Stimulated activated CD8-positive, alpha-beta memory T cell treated with anti-CD3 and anti-CD28 coated beads, Interleukin-4, amount 100 ng/mL, for 48 hours (primary cell): ENCODE measurements at places on chromosomes 4 and X.

- no peak for DNase-seq
Observed at GRCh38 chrX:117196481-117196880, 733.7 kb upstream of the CT83 start.

GRCh38 chrX:4925911-4926310 lies 1212.5 kb upstream of the PRKX start:
- DNase-seq, result no peak

GRCh38 chr4:145609481-145610427 lies 9.4 kb upstream of the MMAA start:
- peak; percentile 83 for DNase-seq

DNA sequence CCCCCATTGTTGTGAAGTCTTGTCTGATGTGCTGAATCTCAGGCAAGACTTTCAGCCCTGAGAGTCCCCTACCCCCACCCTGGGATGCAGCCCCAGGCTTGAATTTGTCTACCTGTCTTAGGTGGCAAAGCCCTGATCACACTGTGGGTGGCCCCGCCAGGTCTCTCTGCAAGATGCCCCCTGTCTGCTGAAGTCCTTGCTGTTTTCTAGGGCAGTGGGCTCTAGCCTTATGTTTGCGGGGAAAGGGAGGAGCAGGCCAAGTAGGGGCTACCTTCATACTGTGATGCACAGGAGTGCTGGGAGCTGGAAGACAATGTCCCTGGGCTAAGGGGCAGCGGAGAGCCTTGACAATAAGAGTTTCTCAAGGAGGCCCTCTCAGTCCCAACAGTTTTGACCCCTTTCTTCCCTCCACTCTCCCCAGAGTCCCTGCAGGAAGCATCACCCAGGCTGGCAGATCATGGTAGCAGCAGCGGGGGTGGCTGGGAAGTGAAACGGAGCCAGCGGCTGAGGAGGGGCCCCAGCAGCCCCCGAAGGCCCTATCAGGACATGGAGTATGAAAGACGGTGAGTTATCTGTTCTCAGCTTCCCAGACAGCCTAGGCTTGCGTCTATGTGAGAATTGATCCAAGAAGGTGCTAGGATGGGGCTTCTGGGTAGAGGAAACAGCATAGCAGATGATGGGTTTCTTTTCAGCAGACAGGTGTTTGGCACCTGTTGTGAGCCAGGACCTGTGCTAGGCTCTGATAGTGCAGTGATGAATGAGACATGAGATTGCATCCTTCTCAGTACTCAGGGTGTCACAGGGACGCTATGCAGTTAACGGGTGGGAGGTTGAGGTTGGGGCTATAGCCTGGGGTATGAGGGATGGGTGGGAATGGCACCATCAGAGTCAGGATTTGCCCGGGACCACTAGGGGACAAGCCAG lies 2.2 kb downstream of the RBM10 start:
- DNase-seq, result no peak

- peak; percentile 14 for DNase-seq
Observed at GRCh38 chr4:8728536-8729407, 136.2 kb downstream of the CPZ start.

- DNase-seq, result no peak
Observed at GRCh38 chr4:3773552-3774001, 7.4 kb downstream of the ADRA2C start.

GRCh38 chr4:149555146-149555545 lies 260.5 kb downstream of the IQCM start:
- DNase-seq, result no peak

DNA sequence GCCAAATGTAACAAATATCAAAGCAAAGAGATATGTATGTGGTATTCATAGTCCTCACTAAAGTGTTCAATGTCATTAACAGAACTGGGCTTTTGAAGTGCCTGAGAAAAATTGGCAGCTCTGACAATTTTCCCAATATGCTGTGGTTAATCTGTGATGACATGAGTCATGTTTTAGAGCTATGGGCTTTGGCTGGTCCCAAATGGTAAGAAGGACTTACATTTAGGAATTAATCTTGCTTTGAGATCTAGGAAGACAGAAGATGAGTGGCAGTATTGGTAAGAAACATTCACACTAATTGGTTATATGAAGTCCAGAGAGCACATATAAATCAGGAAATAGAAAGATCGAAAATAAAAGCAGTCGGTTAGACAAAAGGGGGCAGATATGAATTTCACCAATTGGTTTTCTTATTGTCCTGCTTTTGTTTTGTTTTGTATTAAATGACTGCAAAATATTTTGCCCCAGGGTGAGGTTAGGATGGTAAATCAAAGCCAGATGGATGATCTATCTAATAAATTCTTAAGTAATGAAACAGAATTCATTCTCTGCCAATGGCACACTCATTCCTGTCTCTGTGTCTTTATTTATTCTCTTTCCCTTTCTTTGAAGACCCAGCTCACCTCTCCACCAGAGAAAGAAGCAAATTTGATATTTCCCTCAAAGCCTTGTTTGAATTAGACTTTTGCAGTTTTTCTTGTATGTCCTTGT lies 993.1 kb downstream of the RPA4 start:
- no peak for DNase-seq

GRCh38 chr4:173698557-173699262 lies 168.7 kb upstream of the HAND2 start:
- no peak for DNase-seq

DNA sequence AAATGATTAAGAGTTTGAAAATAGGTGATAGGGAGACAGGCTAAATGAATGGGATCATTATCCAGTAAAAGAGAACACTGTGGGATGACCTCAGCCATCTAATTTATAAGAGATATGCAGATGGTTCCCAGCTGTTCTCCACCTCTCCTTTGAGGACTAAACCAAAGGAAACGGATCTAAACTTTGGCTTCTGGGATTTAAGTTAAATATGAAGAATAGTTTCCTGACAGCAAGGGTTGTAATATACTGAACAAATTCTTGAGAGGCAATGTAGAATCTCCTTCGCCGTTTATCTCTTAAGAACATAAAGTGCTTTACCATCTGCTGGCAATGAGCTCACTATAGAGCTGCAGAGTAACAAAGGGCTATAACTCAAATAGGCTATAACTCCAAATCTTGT lies 35.4 kb upstream of the HPGDS start:
- no peak for DNase-seq

GRCh38 chr4:169147191-169147590 lies 123.6 kb downstream of the SH3RF1 start:
- no peak for DNase-seq

DNA sequence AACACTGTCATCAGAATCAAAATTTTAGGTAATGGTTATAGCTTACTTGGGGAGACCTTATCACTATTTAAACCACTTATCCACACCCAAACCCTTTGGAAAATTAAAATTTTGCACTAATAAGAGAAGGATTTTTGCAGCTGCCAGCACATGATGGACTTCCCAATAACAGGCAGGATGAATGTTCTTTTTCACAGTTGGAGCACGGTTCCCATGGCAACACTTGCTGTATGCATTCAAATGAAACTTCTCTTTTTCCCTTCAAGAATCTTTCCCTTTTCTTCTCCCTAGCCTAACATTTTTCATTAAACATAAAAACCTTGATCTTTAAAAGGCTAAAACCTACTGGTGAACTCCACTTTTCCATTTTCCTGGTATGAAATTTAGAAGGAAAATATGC lies 768.2 kb downstream of the KCTD8 start:
- DNase-seq, result no peak

DNA sequence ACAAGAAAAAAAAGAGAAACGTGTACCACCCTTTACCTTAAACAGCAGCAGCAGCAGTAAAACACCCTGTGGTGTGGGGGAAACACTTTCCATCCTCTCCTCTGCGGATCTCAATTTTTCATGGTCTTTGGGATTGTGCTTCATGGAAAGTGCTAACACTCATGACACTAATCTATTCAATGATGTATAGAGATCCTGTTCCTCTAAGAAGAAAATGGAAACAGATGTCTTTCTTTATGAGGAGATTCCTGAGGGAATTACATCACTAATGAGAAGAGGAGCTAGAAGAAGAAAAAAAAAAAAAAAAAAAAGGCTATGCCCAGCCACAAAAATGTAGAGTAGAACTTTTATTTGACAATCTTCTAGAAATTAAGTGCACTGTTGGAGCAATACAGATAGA lies 62.9 kb upstream of the NDST3 start:
- no peak for DNase-seq

- no peak for DNase-seq
Observed at GRCh38 chr4:182065255-182065654, 177.9 kb upstream of the TENM3 start.

GRCh38 chrX:101642093-101642492 lies 17.6 kb downstream of the ARMCX2 start:
- no peak for DNase-seq

DNA sequence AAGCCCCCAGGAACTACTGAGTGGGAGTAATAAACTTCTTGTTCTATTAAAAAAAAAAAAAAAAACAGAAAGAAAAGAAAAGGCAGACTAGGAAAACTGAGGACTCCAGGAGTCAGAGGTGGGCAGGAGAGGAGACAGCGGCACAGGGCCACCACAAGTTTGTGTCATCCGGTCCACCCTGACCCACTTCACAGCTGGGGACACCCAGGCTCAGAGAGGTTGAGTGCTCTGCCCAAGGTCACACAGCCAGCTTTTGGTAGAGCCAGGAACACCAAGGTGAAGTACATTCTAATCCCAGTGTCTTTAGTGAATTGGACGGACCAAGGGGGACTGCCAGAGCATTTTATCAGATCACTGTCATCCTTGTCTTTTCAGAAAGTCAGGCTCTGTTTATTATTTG lies 16.4 kb upstream of the ABLIM2 start:
- no peak for DNase-seq

DNA sequence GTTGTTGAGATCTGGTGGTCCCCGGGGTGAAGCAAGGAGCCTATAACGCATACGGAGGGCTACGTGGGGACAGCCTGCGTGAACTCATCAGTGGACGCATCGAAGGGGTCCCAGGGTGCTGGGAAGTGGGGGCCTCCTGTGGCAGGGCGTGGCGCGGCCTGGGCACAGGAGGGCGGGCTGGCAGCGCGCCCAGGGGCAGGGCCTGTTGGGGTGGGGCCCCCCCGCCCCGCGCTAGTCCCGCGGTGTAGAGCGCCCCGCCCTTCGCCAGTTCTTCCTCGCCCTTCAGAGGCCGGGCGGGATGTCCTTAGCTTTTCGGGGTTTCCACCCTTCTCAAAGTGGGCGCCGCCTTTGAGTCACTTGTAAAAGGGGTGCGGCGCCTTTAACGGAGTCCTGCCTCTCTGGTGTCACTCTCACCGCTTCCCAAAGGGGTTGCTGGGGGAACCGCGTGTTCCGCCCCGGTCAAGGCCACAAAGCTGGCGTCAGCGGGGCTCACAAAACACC lies 632 bp downstream of the PLP2 start:
- DNase-seq, result peak; percentile 79

DNA sequence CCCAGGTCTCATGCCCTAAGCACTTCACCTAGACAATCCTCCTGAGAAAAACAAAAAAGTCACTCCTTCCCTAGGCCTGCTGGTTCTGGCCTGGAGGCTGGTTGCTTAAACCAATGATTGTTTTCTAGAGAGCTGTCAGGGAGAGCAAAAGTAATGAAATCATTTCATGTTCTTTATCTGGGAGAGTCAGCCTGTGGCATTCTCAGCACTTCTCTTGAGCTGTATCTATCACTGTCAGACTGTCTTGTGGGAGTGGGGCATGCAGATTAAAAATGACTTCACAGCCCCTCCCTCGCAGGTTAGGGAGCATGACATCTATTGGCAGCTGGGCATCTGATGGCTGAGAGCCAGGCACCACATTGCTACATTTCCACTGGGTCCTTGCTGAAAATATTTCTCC lies 20.4 kb upstream of the TMEM154 start:
- no peak for DNase-seq

DNA sequence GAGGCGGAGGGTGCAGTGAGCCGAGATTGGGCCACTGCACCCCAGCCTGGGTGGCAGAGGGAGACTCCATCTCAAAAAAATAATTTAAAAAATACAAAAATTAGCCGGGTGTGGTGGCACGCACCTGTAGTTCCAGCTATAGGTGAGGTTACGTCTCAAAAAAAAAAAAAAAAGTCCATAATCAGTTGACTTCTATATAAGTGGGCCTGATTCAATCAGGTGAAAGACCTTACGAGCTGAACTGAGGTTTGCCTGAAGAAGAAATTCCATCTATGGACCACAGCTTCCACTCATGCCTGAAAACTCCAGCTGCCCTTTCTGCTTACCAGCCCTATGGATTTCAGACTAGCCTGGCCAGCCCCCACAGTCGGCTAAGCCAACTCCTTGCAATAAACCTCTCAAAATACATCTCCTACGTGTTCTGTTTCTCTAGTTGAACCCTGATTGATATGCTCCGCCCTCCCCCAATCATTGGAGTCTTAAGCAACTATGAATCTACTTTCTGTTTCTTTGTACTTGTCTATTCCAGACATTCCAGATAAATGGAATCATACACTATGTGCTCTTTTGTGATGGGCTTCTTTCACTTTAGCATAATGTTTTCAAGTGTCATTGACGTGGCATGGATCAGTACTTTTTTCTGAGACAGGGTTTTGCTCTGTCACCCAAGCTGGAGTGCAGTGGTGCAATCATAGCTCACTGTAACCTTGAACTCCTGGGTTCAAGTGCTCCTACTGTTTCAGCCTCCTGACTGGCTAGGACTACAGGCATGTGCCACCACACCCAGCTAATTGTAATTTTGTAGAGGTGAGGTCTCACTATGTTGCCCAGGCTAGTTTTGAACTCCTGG lies 36.6 kb downstream of the SAT1 start:
- DNase-seq, result no peak

DNA sequence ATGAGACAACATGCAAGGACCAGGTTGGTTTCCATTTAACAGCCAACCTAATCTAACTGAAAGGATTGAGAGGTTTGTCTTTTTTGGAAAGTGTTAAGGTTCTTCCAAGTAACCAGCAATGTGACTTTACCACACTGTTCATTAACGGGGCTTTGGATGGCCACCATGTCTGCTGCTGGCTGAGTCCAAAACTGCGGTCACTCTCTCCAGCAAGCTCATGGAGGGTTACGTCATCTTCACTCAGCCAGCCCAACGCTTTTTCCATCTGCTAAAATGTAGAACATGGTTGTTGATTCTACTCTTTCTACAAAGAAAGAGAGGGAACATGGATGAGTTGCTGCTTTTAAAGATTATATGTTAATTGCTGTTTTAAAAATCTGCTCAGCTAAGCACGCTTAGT lies 11.0 kb downstream of the PKD2 start:
- no peak for DNase-seq

DNA sequence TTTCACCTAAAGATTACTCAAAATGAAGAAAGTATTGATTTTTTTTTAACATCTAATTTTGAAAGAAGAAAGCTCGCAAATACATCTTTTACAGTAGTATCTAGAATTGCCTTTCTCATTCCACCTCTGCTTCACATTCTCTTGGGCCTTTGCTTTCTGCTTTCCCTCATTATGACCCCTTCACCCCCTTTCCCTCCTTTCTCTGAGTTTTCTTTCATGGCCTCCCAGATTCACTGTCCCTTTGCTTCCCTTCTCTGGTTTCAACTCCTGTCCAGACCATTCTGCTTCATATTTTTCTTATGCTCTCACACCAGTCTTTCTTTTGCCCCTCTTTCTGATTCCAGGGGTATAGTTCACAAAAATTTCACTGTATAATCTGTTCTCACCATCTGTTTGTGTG lies 29.0 kb downstream of the ADH5 start:
- no peak for DNase-seq
